ENCODE measurements at places on chromosomes 3 and 15.

DNA sequence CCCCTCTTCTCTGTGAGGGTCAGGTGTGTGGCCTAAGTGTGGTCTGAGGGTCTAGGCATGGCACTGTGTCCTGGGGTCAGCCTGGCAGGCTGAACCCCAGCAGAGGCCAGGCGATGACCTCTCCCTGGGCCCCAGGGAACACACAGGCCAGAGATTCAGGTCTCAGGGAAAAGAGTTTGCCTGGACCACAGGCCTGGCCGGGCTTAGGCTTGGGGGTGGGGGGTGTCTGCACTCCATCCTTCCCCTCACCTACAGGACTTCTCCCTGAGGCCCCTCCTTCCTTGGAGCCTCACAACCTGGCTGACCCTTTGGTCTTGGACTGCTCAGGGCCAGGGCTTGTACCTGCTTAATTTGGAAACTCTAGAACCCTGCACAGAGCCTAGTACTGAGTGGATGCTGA, 21.8 kb downstream of the RASGRF1 start:
- DNase-seq, result no peak

- no peak for DNase-seq
Measured at GRCh38 chr3:127707851-127708411, 35.2 kb downstream of the ABTB1 start.

GRCh38 chr3:155442072-155442471, 148.6 kb upstream of the STRIT1 start:
- no peak for DNase-seq

DNA sequence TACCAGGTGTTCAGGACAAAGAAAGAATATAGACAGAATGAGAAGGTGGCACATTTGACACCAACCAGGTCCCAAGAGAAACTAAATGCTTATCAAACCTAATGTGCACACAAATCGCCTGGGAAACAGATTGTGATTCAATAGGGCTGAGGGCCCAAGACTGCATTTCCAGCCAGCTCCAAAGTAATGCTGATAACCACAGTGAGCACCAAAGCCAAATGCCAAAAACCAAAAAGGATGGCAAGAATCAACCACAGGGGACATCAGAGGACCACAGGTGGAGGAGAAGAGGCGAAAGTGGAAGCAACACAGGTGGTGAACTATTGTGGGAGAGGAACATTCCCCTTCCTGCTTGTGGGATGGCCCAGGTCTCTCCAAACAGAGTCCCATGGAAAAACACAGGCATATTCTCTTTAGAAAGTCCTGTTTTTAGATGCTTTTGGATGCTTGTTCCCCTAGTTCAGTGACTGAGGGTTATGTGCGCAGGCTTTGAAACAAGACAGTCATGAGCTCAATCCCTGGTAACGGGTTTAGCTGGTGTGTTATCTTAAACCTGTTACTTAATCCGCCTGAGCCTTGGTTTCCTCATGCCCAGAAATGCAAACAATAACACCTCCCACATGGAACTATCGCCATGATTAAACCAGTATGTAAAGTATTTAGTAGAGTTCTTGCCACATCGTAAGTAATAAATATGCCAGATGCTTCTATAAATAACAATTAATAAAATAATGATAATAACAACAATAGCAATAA, 241.7 kb downstream of the ATP8B4 start:
- no peak for DNase-seq

DNA sequence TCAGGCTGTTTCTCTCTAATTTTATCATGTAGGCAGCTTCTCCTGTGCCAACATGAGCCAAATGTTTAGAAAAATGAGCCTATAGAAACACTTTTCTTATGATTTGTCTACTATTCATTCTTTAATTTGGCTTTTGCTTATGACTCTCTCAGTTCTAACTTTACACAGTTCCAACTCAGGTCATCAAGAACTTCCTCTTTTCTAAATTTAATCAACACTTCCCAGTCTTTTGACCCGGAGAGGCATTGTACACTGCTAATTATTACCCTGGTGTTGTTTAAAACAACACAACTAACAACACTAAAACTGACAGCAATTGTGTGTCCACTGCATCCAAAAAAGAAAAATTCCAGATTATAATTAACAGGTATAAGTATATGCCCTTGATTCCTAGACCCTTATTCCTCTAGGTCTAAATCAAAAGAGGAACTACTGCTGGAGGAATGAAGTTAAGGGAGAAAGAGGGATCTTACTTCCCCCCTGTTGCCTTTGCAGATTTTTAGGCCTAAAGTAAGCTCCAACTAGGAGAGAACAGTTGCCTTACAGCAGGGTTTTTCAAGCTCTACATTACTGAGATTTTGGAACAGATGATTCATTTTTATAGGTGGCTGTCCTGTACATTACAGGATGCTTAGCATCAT, 332.2 kb upstream of the GOLIM4 start:
- DNase-seq, result no peak

DNA sequence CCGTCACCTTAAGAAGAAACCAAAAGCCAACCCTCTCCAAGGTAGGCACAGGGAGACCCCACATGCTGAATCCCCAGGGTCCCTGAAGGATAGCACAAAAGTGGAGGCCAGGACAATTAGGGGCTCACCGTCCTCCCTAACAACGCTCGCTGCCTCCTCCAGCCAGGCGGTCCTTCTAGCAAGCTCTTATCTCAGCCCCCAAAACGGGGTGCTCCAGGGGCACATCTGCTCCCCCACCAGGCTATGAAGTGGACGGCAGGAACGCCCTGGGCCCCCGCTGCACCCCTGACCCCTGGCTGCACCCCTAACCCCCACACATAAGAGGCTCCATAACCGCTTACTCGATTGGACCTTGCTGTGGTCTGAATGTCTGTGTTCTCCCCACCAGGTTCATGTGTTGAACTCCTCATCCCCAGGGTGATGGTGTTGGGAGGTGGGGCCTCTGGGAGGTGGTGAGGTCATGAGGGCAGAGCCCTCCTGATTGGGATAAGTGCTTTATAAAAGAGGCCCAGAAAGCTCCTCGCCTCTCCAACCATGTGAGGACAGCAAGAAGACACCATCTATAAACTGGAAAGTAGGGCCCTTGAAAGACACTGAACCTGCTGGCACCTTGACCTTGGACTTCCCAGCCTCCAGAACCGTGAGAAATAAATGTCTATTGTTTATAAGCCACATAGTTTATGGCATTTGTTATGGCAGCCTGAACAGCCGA, 153.3 kb downstream of the NUP210 start:
- no peak for DNase-seq

DNA sequence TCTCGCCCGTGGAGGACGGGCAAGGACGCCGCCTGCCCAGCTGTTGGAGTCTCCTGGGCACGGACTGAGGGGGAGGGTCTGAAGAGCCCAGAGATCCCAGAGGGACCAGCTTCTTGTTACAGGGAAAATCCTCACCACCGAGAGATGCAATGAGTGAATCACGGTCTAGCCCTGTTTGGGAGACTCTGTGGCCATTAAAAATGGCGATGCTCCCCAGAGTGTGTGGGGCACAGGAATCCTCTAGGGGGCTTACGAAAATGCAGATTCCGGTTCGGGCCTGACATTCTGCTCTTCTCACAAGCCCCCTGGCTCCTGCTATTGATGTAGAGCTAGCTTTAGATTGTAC, 35.5 kb upstream of the EPHB3 start:
- DNase-seq, result no peak

DNA sequence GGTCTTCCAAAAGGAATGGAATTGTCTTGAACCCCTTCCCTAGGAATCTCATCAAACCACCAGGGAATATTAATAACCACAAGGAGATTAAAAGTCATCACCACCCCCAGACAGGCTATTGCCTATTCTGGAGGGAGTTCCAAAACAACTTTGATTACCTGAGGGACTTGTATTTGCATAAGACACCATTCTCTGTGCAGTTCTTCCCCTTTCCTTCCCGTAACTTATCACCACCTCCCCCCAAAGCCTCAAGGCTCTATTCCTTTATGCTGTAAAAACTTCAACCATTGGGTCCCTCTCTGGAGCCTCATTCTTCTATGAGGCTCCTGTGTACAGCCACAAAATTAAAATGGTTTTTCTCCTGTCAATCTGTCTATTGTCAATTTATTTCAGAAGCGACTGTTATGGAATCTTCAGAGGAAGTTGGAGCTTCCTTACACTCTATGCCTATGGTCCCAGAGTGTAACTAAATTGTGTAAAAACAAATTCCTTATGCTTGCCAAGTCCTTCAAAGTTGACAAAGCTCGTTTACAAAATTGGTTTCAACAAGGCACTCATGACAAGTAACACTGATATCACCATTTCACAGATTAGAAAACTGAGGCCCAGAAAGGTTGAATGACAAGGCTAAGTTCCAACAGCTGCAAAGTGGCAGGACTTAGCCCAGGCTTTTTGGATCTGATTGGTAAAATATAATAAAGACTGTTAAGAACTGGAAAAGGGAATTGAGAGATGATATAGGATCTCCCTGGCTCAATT, 68.3 kb upstream of the HERC1 start:
- no peak for DNase-seq

- DNase-seq, result no peak
Measured at GRCh38 chr3:63624941-63625560, 27.4 kb upstream of the SNTN start.

DNA sequence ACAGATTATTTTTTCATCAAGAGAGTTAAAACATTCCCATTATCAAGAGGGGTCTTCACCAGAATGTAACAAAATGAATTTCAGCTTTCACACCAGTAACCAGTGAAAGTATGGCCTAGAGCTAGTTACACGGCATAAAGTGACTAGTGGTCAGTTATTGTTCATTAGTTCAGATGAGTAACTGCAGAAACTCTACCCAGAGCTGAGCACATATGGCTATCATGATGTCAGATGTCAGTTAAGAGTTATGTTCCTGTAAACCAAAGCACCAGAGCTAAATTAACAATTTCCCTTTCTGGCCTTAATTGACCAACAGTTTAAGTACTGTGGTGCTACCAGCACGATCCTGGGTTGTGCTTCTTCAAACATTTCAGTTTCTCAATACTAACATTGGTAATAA, 6.6 kb upstream of the MRPS25 start:
- no peak for DNase-seq

GRCh38 chr3:176055836-176056235, 1141.4 kb downstream of the TBL1XR1 start:
- no peak for DNase-seq

DNA sequence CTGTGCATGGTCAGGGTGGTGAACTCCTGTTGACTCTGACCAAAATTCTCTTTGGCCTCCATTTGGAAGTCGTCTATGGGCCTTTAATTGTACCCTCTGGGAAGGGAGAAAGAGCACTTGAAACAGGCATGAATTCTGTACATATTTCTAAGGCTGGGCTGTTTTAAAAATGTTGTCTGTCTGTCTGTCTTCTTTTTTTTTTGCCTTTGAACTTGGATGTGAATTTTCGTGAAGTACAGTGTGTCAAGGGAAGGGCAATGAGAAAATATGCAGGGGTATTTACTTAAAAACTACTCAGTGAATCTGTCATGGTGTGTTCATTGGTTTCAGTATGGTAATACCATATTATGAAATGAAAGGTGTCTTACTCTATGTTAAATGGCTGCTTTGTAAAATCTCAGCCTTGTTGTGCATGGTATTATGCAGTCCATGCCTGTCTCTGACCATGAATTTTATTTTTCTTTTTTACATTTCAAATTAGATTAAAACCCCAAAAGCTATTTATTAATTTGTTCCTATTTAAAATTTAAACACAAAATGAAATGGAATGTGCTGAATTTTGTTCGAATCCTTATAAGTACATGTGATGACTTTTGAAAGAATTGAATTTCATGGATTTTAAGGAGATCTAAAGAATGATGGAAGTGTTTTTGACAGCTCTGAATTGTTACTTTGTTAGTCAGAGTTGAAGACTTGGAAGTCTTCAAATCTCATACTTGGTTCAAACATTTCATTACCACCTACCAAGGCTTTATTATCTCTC, 51.1 kb downstream of the RARB start:
- DNase-seq, result no peak

DNA sequence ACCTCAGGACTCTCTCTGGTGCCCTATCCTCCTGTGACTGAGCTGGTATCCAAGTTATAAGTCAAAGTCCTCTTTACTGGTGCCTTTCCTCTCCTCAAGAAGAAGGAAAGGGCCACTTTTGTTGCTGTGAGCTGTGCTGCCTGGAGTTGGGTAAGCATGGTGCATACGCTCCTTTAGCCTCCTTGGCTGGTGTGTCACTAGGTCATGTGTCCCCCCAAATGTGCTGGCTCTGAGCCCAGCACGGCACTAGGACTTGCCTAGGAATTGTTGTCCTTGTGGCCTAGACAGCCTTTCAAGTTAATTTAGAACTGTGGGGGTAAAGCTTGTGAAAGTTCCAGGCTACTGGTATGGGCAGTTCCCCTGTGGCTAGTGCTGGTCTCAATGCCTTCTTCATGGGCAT, 113.8 kb downstream of the UBE2E2 start:
- DNase-seq, result no peak

DNA sequence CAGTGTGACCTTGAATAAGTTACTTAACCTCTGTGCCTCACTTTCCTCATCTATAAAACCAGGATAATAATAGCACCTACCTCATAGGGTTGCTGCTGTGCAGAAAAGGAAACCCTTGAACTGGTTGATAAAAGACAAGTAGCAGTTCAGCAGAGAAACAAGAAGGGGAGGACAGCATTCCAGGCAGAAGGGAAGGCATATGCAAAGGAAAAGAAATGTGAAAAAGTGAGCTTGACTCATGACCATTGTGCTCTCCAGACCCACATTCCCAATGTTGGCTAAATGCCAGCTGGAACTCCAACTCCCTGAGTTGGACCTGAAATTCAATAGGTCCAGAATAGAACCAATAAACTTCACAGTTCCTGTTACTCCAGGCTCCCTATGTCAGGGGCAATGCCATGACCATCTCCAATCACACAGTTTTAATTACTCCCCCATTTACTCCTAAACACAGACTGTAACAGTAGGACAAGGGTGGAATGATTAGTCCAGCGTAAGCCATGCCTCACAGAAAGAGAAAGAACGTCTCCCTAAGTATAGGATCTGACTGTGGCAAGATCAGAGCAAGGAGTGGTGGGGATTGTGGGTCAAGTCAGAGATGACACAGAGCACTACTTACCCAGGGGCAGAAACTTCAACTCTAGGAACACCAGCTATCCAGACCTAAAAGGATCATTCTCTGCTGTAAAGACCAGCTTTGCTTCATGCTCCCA, 26.9 kb downstream of the PRKAR2A start:
- no peak for DNase-seq

- DNase-seq, result no peak
Measured at GRCh38 chr3:191768421-191768820, 307.5 kb downstream of the PYDC2 start.

All from stimulated activated CD4-positive, alpha-beta T cell treated with anti-CD3 and anti-CD28 coated beads, Interleukin-12 subunit alpha, Interleukin-12 subunit beta, amount 100 ng/mL, for 24 hours (primary cell).